ENCODE measurements at places on chromosomes 16 and 17. TPM values are rescaled to one million over a fixed set of nuclear protein-coding genes. Genes with fewer than 3 reads are reported as not detected.

DNA sequence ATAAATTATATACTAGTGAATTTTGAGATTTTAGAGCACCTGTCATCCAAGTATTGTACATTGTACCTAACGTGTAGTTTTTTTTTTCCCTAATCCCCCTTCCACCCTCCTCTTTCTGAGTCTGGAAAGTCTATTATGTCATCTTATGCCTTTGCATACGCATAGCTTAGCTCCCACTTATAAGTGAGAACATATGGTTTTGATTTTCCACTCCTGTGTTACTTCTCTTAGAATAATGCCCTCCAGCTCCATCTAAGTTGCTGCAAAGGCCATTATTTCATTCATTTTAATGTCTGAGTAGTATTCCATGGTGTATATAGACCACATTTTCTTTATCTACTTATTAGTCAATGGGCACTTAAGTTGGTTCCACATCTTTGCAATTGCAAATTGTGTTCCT is 177.0 kb upstream of the C16orf82 start:
- DNase-seq = no peak

DNA sequence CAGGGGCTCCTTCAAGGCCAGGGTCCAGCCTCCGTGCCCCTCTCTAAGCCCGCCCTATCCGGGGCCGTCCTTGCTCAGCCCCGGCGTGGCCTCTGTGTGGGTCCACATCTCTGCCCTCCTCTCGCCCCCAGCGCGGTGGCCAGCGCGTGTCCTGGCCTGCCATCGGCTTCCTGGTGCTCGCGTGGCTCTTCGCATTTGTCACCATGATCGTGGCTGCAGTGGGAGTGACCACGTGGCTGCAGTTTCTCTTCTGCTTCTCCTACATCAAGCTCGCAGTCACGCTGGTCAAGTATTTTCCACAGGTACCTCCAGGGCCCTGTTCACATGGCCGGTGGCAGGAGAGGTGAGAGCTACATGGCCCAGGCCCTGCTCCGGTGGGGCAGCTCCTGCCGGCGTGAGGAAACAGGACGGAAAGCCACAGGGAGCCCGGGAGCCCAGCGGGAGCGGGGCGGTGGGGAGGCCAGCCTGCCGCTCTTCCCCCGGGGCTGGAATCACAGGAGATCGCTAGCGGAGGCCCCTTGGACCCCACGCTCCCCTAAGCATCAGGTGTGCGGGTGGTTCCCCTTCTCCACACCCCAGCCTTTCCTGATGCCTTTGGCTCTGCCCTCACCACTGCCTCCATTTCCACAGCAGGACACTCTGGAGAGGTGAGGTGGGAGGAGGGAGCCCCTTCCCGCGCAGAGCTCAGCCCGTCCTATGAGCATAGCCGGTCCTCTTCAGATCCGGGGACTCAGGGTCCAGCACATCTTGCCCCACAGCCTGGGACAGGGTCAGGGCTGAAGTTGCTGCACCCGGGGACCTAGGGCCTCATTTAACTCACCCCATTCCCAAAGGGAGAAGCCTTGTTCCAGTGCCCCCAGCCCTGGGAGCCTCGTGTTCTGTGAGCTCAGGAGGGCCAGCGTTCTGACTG is 10.2 kb downstream of the TAX1BP3 start:
- no peak for DNase-seq

GRCh38 chr17:1003972-1004768 is 7.2 kb downstream of the TIMM22 start:
- DNase-seq = no peak

- peak; percentile 86 for DNase-seq
Observed at GRCh38 chr16:88649924-88650748, 717 bp downstream of the CYBA start.

- DNase-seq = no peak
Observed at GRCh38 chr17:28290703-28291102, 28.3 kb upstream of the TMEM97 start.

- DNase-seq = no peak
Observed at GRCh38 chr17:30248786-30249185, 13.3 kb upstream of the SLC6A4 start.

GRCh38 chr17:41308918-41309359 is at the start of gene KRTAP16-1:
KRTAP16-1 (minus strand) TSS chr17:41309309; CDS start chr17:41309253, 56 bp downstream.
- DNase-seq = peak; percentile 54

DNA sequence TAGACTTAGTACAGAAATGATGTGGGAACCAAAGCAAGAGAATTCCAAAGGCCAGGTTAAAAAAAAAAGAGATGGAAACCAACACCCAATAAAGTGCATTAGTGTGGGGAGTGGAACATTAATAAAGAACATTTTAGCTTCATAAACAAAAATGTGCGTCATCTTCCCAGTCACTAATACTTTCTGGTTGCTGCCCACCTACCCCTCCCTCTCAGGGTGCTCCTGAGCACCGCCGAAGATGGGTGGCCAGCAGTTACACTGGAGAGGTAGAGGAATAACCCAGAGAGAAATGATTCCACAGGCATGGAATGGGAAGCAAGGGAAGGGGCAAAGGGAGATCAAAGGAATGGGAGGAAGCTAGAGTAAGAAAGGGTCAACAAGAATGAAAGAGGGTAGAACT is 6.0 kb upstream of the CHD3 start:
- no peak for DNase-seq

GRCh38 chr17:21129023-21129681 is 2.4 kb downstream of the DHRS7B start:
- DNase-seq = no peak

The GRIN2C gene
- 0.35 TPM for total RNA-seq

The TBC1D3E gene
- not detected for total RNA-seq

The LRRC3C gene
- total RNA-seq = not detected
